Activated naive CD4-positive, alpha-beta T cell treated with anti-CD3 and anti-CD28 coated beads for 36 hours (primary cell): ENCODE measurements at places on chromosomes 5 and 9. TPM values are rescaled to one million over a fixed set of nuclear protein-coding genes. Genes with fewer than 3 reads are reported as not detected.

DNA sequence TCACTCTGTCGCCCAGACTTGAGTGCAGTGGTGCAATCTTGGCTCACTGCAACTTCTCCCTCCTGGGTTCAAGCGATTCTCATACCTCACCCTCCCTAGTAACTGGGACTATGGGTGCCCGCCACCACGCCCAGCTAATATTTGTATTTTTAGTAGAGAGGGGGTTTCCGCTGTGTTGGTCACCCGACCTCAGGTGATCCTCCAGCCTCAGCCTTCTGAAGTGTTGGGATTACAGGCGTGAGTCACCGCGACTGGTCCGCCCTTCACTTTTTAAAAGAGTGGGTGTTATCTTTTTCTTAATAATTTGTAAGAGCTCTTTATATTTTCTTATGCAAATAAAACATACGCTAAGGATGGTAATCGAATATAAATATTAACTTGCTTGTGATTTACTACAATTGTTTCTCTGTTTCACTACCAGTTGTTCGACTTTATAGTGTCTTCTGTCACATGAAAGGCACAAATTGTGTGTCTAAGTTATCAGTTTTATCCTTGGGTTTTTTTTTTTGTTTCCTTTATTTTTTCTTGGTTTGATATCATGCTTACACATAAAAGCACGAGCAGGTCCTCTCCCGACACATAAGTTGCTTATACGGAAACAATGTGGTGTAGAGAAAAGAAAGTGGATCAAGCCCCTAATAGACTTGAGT is 1.9 kb upstream of the GPBP1 start:
- peak overlapping the region; percentile 97 for H3K27ac ChIP-seq
- H3K4me1 ChIP-seq, result peaks cover 10% of the 10 kb centered on the region
- no peaks in the 10 kb centered on the region for H3K27me3 ChIP-seq
- H3K4me3 ChIP-seq, result peak overlapping the region; percentile 94
- peaks cover 21% of the 10 kb centered on the region for H3K36me3 ChIP-seq
- peak; percentile 39 for DNase-seq

DNA sequence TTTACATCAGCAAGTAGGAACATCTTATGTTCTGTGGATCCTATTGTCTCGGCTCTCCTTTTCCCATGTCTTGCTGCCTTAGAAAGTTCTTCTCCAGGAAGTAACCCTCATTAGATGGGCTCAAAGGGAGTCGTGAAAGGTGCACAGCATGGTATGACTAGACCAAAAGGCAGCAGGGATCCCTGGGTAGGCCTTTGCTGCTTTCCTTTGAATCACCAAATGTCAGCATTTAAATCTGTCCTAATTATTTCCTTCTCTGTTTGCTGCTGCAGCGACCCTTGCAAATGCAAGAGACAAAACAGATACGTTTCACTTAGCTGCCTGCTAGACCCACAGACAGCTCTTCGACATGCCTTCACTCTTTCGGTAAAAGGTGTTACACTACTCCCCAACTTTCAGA is 218.4 kb downstream of the ACTL7B start:
- H3K4me3 ChIP-seq, result no peak overlapping the region
- H3K36me3 ChIP-seq, result no peaks in the 10 kb centered on the region
- no peak for DNase-seq
- no peak overlapping the region for H3K27ac ChIP-seq
- H3K27me3 ChIP-seq, result peaks cover 2% of the 10 kb centered on the region

- H3K27ac ChIP-seq, result no peak overlapping the region
- no peak overlapping the region for H3K4me3 ChIP-seq
- no peak for DNase-seq
- no peaks in the 10 kb centered on the region for H3K4me1 ChIP-seq
- H3K36me3 ChIP-seq, result no peaks in the 10 kb centered on the region
These were observed 134.8 kb downstream of the CDH10 start for GRCh38 chr5:24509943-24510342.

The LCN9 gene
- not detected for total RNA-seq

GRCh38 chr5:76625087-76625815 is 2.0 kb upstream of the F2RL2 start:
- H3K27ac ChIP-seq, result no peak overlapping the region
- DNase-seq, result no peak
- no peak overlapping the region for H3K4me3 ChIP-seq
- H3K4me1 ChIP-seq, result peaks cover 5% of the 10 kb centered on the region
- H3K36me3 ChIP-seq, result peaks cover 13% of the 10 kb centered on the region

DNA sequence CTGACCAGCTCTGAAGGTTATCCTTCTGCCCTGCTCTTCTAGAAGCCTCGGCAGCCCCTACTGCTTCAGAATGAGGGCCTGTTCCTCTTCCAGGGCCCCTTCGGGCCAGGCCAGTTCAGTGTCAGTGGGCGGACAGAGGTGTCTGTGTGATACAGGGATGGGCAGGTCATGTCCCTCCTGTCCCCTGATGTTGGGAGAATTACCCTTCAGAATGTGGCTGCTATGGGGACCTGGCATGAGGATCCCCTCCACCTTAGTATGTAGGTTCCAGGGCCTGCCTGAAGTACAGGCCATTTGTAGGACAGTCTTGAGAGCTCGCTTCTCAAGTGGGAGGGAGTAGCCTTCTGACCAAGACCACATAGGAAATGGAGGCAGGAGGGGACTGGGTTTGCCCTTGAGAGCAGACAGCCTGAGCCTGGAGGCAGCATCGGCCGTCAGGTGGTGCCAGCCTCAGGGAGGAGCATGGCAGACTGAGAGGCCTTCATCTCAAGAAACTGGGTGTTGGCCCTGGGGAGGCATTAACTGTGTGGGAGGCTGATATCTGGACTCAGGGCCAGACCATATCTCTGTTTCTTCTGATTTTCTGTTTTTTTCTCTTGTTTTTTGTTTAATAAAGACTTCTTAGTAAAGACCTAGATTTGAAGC is 32.0 kb downstream of the ANGPTL2 start:
- peaks cover 5% of the 10 kb centered on the region for H3K27me3 ChIP-seq
- H3K27ac ChIP-seq, result no peak overlapping the region
- H3K36me3 ChIP-seq, result no peaks in the 10 kb centered on the region
- no peak for DNase-seq

DNA sequence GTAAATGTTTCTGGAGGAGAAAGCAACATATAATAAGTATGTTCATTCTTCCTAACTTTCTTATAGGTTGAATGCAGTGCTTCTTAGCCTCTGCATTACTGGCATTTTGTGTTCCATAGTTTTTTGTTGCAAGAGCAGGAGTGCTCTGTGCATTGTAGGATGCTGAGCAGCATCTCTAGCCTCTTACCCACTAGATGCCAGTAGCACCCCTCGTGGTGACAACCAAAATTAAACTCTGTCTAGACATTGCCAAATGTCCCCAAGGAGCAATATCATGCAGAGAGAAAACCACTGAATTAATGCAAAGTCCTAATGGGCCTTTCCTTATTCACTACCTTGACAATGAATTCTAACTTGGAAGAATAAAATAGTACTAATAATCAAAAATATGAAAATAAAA is 147.0 kb downstream of the GLIS3 start:
- H3K36me3 ChIP-seq, result no peaks in the 10 kb centered on the region
- no peak for DNase-seq
- no peaks in the 10 kb centered on the region for H3K27me3 ChIP-seq
- H3K4me1 ChIP-seq, result no peaks in the 10 kb centered on the region

- no peaks in the 10 kb centered on the region for H3K36me3 ChIP-seq
- no peaks in the 10 kb centered on the region for H3K27me3 ChIP-seq
- no peaks in the 10 kb centered on the region for H3K4me1 ChIP-seq
- H3K4me3 ChIP-seq, result no peak overlapping the region
- DNase-seq, result no peak
These were observed 637.7 kb downstream of the SLCO4C1 start for GRCh38 chr5:101658433-101658832.

- H3K4me3 ChIP-seq, result no peak overlapping the region
- H3K36me3 ChIP-seq, result peaks cover 2% of the 10 kb centered on the region
- no peak overlapping the region for H3K27ac ChIP-seq
- H3K4me1 ChIP-seq, result no peaks in the 10 kb centered on the region
These were observed 27.2 kb upstream of the CYLC2 start for GRCh38 chr9:102967979-102968378.

The SLC34A3 gene
- not detected for total RNA-seq

GRCh38 chr5:7391215-7391614 is 4.7 kb upstream of the ADCY2 start:
- peaks cover 18% of the 10 kb centered on the region for H3K27me3 ChIP-seq
- H3K4me3 ChIP-seq, result no peak overlapping the region
- H3K4me1 ChIP-seq, result no peaks in the 10 kb centered on the region

DNA sequence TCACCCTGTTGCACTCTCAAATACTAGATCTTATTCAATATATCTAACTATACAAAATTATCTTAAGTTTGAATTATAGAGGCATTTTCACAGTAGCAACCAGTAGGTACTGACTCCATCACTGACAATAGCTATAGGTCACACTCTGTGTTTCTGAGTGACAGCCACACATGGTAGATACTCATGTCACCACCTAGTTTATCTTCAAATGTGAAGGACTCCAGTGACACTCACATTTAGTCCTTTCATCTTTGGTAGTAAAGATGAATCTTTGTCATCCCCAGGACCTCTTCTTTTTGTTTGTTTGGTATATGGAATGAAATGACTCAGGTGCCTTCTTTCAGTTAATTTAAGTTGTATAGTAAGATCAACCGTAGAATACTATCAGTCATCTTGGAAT is 102.5 kb upstream of the DHFR start:
- H3K27me3 ChIP-seq, result no peaks in the 10 kb centered on the region
- H3K4me1 ChIP-seq, result peaks cover 69% of the 10 kb centered on the region
- peaks cover 18% of the 10 kb centered on the region for H3K36me3 ChIP-seq
- H3K27ac ChIP-seq, result no peak overlapping the region
